ENCODE measurements at places on chromosomes 7 and 10. TPM values are rescaled to one million over a fixed set of nuclear protein-coding genes. Genes with fewer than 3 reads are reported as not detected.

- peaks cover 33% of the 10 kb centered on the region for H3K4me1 ChIP-seq
- no peak overlapping the region for H3K4me3 ChIP-seq
- DNase-seq, result no peak
- H3K27ac ChIP-seq, result no peak overlapping the region
Observed at GRCh38 chr10:78934994-78935602, 133.7 kb upstream of the ZMIZ1 start.

- no peaks in the 10 kb centered on the region for H3K36me3 ChIP-seq
- H3K4me3 ChIP-seq, result no peak overlapping the region
- no peaks in the 10 kb centered on the region for H3K4me1 ChIP-seq
- no peaks in the 10 kb centered on the region for H3K27me3 ChIP-seq
- no peak for DNase-seq
Observed at GRCh38 chr7:147570390-147570789, 1020.2 kb upstream of the C7orf33 start.

Gene LMOD2
- not detected for total RNA-seq

Gene GBX1
- total RNA-seq, result not detected

Gene CYP2C18
- total RNA-seq, result not detected

Data from endothelial cell of umbilical vein (primary cell).